ENCODE measurements at places on chromosomes 12 and 14.
A peak's percentile ranks its signal among the peaks of the same experiment; 100 is the strongest.

- peak; percentile 46 for DNase-seq
These were observed 14.8 kb downstream of the MED13L start for GRCh38 chr12:116262741-116263140.

GRCh38 chr14:75142494-75142893 is 15.6 kb upstream of the NEK9 start:
- no peak for DNase-seq

- DNase-seq = no peak
These were observed 62.5 kb upstream of the TSPAN8 start for GRCh38 chr12:71220260-71220659.

DNA sequence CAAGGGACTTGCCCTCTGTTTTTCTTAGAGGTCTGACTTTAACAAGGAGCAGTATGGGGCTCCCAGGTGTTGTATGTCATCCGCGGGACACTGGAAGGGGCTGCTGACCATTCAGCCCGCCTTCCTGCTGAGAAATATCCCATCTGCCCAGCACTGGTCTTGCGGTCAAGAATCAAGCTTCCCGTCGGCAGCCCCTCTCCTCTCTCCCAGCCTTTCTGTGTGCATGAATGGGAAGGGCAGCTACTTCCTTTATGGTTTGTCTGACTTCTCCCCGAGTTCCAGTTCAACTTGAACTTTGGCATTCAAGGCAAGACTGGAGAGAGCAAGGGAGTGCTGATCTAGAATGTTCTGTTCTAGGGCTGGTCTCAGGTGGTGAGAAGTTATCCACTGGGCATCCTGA is 51.5 kb downstream of the PSMA6 start:
- no peak for DNase-seq

- DNase-seq = no peak
These were observed 75.9 kb upstream of the RGS6 start for GRCh38 chr14:71856199-71856919.

GRCh38 chr14:49582113-49582977 is 3.8 kb downstream of the RPS29 start:
- no peak for DNase-seq

DNA sequence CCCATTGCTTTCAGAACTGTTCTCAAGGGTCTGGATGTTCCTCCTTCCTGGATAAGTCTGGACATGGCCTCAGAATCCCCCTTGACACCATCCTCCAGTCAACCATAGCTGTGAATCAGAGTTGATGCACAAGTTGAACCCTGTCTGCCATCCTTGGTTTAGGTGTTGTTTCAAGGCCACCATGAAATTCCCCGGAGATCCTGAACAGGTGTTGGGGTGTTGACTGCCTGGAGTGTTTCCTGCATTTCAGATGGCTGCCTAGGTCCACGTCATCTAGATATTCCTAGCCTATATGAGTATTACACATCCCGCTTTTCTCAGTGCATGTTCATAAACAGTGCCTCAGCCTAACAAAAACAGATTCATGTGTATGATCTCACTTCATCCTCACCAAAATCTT is 86.7 kb upstream of the PWP1 start:
- no peak for DNase-seq

DNA sequence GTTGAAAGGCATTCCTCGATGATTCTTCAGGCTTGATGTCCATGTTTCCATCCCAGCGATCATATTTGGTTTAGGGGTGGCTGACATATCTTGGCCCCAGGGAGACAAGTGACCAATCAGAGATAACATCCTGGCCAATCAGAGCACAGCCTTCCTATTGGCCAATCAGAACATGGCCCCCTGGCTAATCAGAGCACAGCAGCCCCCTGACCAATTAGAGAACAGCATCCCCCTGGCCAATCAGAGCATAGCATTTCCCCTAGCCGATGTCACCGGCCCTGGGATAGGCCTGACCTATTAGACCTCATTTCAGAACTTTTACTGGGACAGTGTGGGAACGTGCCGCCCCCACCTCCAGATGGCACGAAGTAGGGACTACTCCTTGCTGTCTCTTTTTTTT is 182.2 kb downstream of the AACS start:
- DNase-seq = no peak

DNA sequence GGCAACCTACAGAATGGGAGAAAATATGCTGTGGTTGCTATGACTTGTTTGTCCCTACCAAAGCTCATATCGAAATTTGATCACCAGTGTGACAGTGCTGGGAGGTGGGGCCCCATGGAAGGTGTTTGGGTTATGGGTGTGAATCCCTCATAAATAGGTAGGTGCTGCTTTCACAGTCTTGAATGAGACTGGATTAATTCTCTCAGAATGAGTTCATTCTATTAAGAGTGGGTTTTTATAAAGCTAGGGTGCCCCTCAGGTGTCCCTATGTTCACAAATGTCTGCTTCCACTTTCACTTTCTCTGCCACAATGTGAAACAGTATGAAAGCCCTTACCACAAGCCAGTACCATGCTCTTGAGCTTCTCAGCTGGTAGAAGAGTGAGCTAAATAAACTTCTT is 133.5 kb downstream of the CPNE8 start:
- DNase-seq = peak; percentile 5

DNA sequence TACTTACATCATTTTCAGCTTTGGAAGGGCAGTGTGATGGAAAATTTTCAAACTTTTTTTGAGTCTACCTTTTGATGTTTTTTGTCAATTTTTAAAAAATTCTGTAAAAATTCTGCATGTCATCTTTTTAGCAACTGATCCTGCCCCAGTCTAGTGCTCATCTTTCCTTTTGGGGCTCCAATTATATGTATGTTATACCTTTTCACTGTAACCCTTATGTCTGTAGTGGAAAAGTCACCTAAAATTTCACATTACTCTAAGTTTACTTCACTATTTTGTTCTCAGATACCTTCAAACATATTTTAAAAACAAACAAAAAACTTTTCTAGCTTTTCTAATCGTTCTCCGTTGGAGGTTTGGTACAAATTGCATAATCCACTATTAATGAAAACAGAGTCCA is 32.5 kb upstream of the MYRFL start:
- DNase-seq = no peak

DNA sequence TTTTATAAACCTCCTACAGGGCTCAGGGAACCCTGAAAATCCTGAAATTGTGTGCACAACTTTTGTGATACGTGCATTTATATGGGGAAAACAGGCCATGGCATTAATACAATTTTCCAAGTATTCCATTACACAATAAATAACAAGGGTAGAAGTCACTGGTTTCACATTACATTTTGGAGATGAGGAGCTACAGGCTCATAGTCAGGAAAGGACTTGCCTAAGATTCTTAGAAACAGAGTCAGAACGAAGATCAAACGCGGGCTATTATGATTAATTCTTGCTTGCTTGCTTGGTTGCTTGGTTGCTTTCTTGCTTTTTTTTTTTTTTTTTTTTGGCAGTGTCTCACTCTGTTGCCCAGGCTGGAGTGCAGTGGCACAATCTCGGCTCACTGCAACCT is 16.7 kb downstream of the NOS1 start:
- no peak for DNase-seq

- DNase-seq = peak; percentile 20
These were observed 118.2 kb upstream of the TMCC3 start for GRCh38 chr12:94768398-94769046.

- no peak for DNase-seq
These were observed 102.7 kb upstream of the FKBP4 start for GRCh38 chr12:2692080-2692479.

GRCh38 chr12:132159555-132160003 is 15.3 kb downstream of the NOC4L start:
- no peak for DNase-seq

DNA sequence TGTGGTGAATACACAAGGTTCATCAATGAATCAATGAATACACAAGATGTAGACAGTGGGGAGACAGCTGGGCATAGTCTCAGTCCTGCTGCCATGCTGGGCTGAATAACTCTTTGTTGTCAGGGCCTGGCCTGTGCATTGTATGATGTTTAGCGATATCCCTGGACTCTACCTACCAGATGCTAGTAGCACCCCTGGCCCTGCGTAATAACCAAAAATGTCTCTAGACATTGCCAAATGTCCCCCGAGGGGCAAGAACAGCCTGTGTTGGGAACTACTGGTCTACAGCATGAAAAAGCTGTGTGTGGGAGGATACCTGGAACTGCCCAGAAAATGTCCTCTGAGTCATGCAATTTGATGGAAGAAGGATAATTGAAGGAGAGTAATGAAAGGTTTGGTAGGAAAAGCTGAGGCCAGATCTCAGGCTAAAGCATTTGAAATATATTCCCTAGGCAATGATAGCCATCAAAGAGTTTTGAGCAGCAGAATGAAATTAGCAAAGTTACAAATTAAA is 128.2 kb downstream of the TMEM30B start:
- peak; percentile 38 for DNase-seq

DNA sequence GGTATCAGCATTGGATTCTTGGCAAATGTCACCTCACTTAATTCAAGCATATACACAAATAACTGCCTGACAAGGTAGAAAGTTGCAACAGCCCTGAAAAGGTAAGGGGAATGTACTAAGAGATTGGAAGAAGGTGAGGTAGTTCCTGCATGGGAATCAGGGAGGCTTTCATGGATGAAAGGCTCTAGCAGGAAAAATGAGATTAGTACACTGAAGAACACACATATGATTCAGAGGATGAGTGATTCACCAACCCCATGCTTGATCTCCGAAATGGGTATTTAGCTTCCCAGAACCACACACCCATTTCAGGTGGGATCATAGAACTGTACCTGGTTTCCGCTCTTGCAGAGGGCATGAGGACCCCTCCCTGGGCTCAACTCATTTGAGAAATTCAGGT is 65.8 kb downstream of the PAH start:
- no peak for DNase-seq

- peak; percentile 45 for DNase-seq
These were observed 117.6 kb downstream of the CACNA1C start for GRCh38 chr12:2170376-2170775.

DNA sequence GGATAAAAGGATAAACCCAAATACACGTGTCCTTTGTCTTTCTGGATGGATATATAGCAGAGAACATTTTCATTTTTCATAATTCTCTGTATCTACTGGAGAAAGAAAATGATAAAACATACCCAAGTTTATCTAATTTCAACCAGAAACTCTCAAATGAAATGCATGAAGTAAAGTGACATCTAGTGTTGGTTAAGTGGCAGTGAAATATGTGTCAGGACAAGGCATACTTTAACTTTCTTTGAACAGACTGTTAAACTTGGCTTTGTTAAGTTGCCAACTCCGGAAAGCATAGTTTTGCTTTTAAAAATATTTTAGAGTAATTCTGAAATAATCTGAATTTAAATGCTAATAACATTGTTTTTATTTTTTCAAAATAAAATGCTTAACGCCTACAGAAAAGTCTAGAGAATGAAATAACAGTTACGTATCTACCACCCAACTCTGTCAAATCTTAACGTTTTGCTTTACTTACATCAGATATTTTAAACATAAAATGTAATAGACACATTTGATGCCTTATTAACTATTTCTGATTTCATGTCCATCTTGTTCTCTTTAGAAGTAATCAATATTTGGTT is 25.2 kb upstream of the NTN4 start:
- DNase-seq = peak; percentile 61

DNA sequence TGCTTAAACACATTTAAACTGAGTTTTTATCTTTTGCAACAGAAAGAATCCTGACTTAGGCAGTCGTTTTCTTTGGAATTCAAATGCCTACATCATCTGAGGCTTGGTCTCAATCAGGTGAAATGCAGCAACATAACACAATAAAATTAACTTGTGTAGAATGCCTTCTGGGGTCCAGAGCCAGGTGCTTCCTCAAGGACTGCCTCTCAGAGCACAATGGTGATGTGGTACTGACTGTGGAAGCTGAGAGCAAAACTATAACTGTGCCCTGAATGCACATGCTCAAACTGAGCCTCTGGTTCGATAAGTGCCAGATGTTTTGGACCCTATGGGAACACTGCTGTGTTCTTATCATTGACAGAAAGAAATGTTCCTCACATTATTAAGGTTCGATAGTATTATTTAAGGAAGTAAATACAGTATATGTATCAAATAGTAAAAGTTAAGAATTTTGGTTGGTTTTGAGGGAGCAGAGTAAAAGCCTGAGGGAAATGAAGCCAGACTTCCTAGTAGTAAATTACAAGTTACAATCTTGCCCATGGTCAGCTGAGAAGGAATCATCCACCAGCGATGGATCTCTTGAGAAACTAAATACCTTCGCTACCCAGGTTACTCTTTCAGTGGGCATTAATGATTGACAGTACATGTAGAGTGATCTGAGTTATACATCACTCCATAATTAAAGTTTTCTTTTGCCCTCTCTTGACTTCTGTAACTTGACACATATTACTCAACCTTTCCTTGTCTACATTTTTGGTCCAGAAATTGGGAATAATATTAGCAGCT is 122.9 kb upstream of the ATP2B1 start:
- DNase-seq = no peak

GRCh38 chr14:33404964-33405574 is 466.4 kb downstream of the NPAS3 start:
- no peak for DNase-seq

GRCh38 chr14:32073537-32074189 is 3.4 kb upstream of the ARHGAP5 start:
- DNase-seq = peak; percentile 92

DNA sequence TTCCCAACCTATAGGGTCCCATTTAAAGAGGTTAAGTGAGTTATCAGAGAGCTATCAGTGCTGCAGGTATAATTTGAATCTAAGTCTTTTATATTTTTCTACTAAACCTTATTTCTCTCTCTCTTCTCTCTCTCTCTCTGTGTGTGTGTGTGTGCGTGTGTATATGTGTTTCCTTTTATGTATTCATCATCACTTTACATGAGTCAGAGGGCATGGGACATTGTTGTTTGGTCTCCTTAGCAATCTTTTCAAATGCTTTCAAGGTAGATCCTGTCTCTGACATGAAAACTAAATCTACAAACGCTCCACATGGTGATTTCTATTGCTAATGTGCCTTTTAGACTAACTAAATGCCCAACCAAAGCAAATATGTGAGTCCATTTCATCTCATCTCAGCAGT is 459.7 kb downstream of the BTG1 start:
- peak; percentile 38 for DNase-seq

GRCh38 chr14:67360470-67361206 is 510 bp downstream of the EIF2S1 start:
- DNase-seq = no peak

- no peak for DNase-seq
These were observed 77.4 kb downstream of the KIF21A start for GRCh38 chr12:39365364-39366001.

DNA sequence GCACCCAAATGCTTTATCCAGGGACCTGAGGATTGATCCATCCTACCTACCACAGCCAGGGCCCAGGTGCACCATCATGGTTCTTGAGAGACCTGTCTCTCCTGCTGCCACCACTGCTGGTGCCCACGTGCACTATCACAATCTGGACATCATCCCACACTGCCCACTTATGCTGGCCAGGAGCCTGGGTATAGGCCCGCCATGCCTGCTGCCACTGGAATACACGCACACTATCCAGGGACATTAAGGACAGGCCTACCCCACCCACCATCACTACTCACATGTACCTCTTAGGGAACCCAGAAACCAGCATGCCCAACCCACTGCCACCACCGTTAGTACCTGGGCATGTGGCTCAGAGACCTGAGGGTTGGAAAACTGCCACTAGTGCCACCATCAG is 207.7 kb downstream of the NELL2 start:
- no peak for DNase-seq

- DNase-seq = no peak
These were observed 26.3 kb upstream of the KIF26A start for GRCh38 chr14:104112113-104112505.

GRCh38 chr12:61757831-61758505 is 502.2 kb upstream of the USP15 start:
- peak; percentile 21 for DNase-seq

- DNase-seq = no peak
These were observed 153.7 kb upstream of the SRRM4 start for GRCh38 chr12:118827606-118828005.

Data from choroid plexus epithelial cell (primary cell).